ENCODE measurements at places on chromosomes 12 and 14.

GRCh38 chr14:71687166-71687831 lies 244.9 kb upstream of the RGS6 start:
- DNase-seq, result no peak

- DNase-seq, result no peak
Observed at GRCh38 chr12:48420039-48420775, 52.2 kb upstream of the ANP32D start.

DNA sequence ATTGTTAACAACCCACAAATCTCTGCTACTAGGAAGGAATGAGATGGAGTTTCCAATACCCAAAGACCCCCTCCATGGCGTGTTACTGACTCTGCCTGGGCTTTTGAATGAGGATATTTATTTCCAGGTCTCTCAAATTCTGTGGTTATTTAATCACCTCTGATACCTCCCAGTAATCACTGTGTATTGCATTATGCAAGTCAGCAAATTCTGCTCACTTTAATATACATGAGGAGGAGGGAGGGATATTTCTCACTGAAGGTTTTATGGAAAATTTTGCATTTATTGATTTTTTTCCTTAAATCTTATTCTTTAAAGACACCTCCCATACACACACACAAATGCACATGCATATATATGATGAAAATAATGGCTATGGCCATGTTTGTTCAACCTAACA lies 962.9 kb downstream of the VRK1 start:
- no peak for DNase-seq

- no peak for DNase-seq
Observed at GRCh38 chr14:97844042-97844441, 1046.9 kb downstream of the VRK1 start.

DNA sequence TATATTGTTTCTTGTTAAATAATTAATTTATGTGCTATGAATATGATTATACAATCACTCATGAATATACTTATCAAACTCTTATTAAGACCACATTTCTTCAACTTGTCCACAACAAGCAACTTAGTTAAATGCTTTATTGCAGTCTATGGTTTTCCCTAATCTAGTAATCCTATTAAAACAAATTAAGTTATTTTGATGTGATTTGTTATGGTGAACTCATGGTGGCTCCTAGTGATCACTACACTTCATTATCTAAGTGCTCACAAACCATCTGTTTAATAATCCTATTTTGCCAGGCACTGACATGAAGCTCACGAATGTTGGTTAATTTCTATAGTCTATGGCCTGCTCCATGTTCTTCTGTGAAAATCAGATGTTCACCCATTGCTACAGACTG lies 42.9 kb downstream of the INSM2 start:
- DNase-seq, result no peak

GRCh38 chr14:49893309-49894213 lies 679 bp downstream of the ARF6 start:
- peak; percentile 54 for DNase-seq

Data from activated CD4-positive, alpha-beta T cell treated with anti-CD3 and anti-CD28 coated beads for 1 hour (primary cell).